ENCODE measurements at places on chromosomes 2 and 18. TPM values are rescaled to one million over a fixed set of nuclear protein-coding genes. Genes with fewer than 3 reads are reported as not detected.

Gene AP1S3
- total RNA-seq = 1.3 TPM

Gene DLX1
- total RNA-seq = not detected

Gene IKZF2
- total RNA-seq = 15.5 TPM

Gene FEV
- total RNA-seq = not detected

Gene BOLL
- not detected for total RNA-seq

Gene SLC66A3
- total RNA-seq = 79.7 TPM

Gene PLEKHH2
- total RNA-seq = 38.2 TPM

Gene FTCDNL1
- total RNA-seq = 2.2 TPM

Gene ACVR2A
- total RNA-seq = 24.1 TPM

Gene SLC38A11
- total RNA-seq = 1.7 TPM

Gene GPR17
- total RNA-seq = not detected

Gene MFSD2B
- not detected for total RNA-seq

Gene CFC1
- not detected for total RNA-seq

Gene PROC
- not detected for total RNA-seq

Gene CIDEA
- total RNA-seq = 499 TPM

Gene TCF23
- total RNA-seq = under 0.01 TPM

Gene BMP10
- total RNA-seq = not detected

Gene CFAP53
- not detected for total RNA-seq

Gene ALLC
- total RNA-seq = not detected

Gene OSBPL1A
- total RNA-seq = 208 TPM

Gene LONRF2
- 2.2 TPM for total RNA-seq

Gene SLC19A3
- total RNA-seq = 521 TPM

Gene ZBTB7C
- total RNA-seq = 1.0 TPM

Gene TCF7L1
- 9.4 TPM for total RNA-seq

Gene CABYR
- not detected for total RNA-seq

Gene CNGA3
- total RNA-seq = 0.19 TPM

Gene GAL3ST2
- not detected for total RNA-seq

Gene IL1RL2
- 0.44 TPM for total RNA-seq

Gene ALK
- total RNA-seq = 2.3 TPM
